ENCODE measurements at places on chromosomes 5 and 9. TPM values are rescaled to one million over a fixed set of nuclear protein-coding genes. Genes with fewer than 3 reads are reported as not detected.

GRCh38 chr5:135543001-135543484 lies 7.3 kb upstream of the NEUROG1 start:
- DNase-seq, result no peak

DNA sequence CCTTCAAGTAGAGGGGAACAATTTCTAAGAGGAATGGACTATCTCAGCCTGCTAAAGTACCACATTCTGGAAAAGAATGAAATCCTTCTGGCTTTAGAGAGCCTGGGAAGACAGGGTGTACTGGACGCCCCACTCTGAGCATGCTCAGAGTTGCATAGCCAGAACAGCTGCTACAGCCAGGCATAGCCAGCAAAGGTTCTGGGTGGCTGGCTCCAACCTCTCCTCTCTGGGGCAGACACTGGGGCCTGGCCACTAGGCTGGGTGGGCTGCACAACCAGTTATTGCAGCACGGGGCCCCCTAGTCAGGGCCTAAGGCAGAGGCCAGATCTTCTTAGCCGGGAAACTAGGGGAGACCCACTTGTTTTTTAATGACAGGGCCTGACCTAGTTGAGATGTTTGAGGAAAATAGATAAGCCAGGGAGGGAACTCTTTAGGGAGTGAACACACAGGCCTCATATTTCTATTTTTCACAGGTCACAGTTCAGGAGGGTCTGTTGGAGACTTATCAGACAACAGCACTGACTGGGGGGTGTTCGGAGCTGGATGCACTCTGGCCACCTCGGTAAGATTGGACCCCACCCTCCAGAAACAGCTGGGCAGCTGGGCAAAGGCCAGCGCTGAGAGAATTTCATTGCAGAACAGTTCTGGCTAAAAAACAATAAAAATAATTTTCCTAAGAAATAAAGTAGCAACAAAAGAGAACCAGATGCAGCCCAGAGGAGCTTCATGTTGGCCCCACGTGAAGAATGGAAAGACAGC lies 142.9 kb downstream of the LPAR1 start:
- peak; percentile 40 for DNase-seq

DNA sequence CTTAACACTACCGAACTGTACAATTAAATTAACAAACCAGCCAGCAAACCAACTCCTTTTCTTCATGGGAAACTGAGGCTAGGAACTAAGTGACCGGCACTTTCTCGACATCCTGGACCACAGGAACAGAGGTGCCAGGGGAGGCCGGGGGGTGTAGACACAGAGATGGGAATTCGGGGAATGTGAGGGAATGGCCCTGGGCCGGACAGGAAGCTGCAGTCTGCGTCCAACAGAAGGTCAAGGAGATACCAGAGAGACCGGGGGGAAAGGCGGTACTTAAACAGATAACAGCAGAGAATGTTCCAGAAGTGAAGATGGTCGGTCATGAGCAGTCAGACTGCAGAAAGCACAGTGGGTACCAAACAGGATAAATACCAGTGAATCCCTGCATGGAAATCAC lies 40.3 kb downstream of the DBH start:
- no peak for DNase-seq

DNA sequence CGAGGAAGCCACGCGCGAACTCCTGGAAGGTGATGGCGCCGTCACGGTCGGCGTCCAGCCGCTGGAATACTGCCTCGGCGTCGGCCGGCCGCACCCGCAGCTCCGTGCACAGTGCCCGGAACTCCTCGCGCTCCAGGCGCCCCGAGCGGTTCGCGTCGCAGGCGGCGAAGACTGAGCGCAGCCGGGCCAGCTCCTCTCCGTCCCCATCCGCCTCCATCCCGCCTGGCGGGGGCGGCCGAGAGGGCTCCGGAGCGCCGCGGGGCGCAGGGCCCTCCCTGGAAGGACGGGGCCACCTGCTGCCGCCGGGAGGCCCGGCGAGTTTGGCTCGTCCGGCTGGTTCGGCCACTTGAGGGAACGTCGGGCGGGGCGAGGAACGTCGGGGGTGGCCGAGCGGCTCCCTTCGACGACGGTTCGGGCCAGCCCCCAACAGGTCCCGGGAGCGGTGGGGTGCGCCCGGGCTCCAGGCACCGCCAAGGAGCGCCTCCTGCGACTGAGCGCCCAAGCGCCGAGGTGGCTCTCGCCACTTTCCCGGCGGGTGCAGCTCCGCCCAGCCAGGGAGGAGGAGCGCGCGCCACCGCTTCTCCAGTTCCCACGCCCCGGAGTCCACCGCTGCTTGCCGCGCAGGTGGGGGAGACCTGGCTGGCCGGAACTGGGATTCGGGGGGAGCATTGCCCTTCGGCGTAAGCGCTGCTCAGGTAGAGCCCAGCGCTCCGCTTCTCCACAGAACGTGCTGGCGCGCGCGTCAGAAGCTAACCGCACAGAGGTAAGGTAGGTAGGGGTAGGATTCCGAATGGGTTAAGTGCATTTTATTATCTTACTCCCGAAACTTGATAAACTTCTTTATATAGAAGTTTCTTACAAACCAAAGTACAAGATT lies at the start of gene RASEF:
Gene RASEF (minus strand): TSS at position 492 of the 877 bp plus-strand sequence. CDS start 275 bp downstream, at position 217.
- peak; percentile 93 for DNase-seq

DNA sequence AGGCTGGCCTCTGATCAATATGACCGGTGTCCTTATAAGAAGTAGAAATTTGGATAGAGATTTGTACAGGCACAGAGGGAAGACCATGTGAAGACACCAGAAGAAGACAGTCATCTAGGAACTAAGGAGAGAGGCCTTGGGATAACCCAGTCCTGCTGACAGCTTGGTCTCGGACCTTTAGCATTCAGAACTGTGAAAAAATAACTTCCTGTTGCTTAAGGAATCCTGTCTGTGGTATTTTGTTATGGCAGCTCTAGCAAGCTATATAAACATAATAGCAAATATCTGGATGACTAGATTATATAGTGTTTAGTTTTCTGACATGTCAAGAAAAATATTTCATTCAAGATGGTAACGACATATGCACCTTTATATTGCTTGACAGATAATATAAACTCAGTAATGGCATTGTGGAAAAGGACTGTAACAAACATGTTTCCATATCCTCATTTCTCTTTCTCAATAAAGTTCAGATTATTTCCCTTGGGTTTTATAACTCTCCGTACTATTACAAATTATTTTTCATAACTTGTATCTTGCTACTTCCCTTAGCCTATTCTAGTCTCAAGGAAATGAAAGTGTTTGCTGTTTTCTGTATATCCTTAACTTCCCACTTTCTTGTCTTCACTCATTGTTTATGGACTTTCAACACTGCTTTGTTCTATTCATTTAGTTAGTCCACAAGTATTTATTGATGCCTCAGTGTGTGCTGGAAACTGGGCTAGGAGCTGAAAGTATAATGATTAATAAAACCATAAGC lies 62.4 kb downstream of the KIAA1958 start:
- DNase-seq, result no peak

DNA sequence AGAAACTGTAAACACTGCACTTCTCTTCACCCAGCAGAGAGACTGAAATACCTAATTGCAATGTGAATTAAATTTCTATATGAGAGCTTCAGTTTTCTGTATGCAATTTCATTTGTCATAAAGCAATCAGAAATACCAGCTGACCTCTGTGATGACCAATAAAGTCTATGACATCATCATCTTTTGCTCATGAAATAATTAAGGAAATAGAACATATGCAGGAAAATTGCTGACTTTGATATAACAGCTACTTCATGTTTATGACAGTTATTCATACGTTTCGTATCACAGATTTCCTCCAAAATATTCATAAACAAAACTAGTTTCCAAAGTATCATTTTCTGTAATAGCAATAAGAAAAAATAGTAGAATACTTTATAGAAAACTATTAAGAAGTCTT lies 652.3 kb downstream of the SLCO4C1 start:
- no peak for DNase-seq

DNA sequence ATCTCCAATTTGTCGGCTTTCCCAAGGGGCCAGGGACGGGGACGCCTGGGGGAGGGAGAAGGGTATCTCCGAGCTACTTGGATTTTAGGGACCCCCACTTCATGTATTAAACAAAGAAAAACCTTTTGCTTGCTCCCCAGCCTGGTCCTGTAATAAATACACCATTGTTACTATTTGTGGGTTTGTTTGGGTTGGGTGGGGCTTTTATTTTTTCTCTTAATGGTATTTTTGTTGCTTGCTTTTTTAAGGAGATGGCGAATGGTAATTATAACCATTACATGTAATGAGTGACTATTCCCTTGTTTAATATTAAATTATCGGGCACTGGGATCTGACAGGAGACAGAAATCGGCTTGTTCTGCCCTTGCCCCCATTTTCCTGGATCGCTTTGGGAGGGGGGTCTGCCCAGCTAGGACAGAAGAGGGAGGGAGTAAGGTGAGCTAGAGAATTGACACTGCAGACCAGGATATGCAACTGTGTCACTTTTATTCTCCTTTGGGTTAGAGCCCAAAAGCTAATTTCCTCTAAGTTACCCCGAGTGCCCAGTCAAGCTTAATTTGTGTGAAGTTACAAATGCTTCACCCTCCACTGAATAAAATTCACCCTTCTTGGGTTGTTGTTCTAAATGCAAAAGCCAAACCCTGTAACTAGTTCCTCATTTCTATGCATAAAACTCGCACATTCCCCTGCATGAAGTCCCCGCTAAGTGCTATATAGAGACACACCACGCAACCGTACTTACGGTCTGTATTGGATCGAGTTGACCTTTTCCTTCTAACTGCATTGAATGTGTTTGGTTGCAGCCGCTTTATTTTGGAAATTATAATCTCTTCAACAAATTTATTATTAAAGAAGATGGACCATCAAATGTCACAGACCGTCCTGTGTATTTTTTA lies 1.6 kb upstream of the ZNF608 start:
- DNase-seq, result no peak

DNA sequence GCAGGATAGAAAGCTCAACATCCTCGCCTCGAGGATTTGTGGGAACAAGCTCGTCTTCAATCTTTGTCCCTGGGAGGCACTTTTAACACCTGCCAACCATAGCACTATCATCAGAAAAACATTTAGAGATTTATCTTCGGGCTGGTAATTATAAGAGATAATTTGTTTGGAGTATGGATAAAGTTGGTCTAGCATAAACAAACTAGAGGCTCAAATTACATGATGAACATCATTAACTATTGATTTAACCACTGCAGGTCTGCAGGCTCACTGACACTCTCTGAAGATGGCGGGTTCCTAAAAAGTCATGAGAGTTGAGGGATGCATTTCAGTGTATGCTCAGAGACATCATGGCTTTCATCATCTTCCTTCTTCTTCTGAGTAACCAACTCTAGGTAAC lies 25.8 kb upstream of the PCA3 start:
- no peak for DNase-seq

- no peak for DNase-seq
Observed at GRCh38 chr9:130751631-130752355, 58.2 kb downstream of the EXOSC2 start.

DNA sequence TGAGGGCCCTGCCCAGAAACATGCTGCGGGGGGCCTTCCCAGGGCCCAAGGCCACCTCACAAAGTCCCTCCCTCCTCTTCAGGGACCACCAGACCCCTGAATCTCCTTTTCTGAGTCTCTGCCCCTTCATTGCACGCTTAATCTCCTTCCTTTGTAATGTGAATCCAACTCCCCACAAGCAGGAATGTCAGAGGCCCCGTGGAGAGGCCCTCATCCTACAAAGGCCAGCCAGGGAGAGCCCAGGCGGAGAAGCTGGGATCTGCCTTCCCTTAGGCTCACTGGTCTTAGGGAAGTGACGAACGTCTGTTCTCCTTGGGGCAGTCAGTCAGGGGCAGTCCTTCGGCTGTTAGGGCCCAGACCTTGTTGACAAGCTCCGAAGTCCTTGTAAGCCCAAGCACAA lies 2.3 kb downstream of the SMIM33 start:
- no peak for DNase-seq

DNA sequence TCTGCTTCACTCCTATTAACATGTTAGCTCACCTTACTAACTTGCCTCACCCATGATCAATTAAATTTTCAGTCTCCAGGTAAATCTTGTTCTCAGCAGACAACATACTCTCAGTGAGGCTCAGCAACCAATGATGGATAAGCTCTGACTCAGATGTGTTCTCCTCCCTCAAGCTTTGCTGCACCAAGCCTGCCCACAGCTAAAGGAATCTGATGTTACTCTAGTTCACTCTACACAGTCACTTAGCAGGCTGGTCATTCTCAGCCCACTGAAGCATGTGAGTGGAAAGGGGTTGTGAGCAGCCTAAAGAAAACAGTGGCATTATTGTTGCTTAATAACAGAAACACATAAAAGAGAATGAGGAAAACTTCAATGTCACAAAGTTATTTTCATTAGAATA lies 37.3 kb upstream of the CTNND2 start:
- no peak for DNase-seq

GRCh38 chr9:127962278-127962677 lies 18.5 kb downstream of the EEIG1 start:
- DNase-seq, result no peak

GRCh38 chr5:62312674-62313073 lies 6.7 kb downstream of the KIF2A start:
- DNase-seq, result no peak

DNA sequence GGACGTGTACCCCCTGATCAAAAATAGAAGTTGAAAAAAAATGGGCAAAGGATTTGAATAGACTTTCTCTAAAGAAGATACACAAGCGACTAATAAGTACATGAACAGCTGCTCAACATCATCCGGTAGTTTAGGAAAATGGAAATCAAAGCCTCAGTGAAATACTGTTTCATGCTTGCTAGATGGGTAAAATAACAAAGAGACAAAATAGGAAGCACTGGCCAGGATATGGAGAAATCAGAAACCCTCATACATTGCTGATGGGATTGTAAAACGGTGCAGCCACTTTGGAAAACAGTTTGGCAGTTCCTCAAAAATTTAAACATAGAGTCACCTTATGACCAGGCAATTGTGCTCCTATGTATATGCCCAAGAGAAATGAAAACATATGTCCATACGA lies 65.0 kb upstream of the SUB1 start:
- DNase-seq, result no peak

DNA sequence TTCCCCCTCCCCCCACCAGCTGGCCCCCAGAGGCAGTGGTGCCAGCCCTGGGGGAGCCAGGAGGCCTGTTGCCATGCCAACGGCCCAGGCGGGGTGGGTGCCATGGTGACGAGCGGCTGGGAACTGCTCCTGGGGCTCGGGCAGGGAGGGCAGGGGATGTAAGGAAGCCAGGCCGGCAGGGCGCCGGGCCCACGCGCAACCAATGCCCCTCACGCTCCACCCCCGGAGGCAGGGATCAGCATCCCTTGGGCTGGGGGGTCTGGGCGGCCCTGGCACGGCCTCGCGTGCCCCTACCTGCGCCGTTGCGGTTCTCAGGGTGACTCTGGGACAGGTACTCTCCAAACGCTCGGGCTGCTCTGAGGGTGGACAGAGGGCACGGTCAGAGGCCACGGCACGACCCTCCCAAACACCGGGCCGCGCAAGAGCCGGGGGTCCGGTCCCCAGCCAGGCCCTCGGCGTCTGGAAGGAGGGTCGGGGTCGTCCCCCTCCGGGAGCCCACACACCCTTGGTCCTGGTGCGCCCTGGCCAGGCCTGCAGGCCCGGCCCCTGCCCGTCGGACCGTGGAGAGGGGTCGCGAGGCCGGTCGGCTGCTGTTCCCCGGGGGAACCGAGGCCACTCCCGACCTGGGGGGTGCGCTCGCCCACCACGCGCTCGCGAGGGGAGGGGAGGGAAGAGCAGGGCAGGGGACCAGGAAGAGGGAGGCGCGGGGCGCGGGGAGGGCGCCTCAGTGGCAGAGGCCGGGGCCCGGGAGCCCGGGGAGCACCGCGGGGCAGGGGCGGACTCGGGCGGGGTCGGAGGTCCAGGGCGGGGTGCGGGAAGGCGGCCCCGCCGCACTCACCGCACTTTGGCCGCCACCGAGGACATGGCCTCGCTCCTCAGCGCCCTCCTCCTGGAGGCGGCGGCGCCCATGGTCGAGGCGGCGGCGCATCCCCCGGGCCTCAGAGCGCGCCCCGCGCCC lies 661 bp downstream of the NSMF start:
- no peak for DNase-seq

The DNM1 gene
- total RNA-seq, result 28.6 TPM

The EQTN gene
- total RNA-seq, result 1.0 TPM

The MYMK gene
- not detected for total RNA-seq

The SCGB3A2 gene
- total RNA-seq, result 6.4 TPM

The PCDHA1 gene
- total RNA-seq, result 0.37 TPM
